ENCODE measurements at places on chromosomes 2 and 18. TPM values are rescaled to one million over a fixed set of nuclear protein-coding genes. Genes with fewer than 3 reads are reported as not detected.

CIB4 gene
- total RNA-seq = not detected

DNA sequence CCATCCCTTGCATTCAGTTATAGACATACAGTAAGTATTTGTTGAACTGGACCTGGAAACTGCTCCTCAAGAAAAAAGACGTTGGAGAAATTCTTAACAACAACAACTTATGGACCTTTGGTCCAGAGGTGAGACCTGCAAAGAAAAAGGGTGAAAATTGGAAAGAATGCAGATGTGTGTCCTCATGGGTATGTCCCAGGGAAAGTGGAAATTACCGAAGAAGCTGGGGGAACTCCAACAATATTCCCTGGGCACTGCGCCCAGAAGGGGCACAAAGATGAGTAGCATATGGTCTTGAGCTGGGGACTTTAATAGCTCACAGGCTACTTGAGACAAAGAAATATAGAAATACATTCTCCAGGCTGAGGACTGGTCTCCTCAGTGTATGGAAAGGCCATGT lies 35.5 kb upstream of the YWHAQ start:
- H3K36me3 ChIP-seq = no peaks in the 10 kb centered on the region
- peak overlapping the region; percentile 18 for H3K27ac ChIP-seq
- H3K27me3 ChIP-seq = no peaks in the 10 kb centered on the region
- DNase-seq = no peak
- H3K4me1 ChIP-seq = peaks cover 10% of the 10 kb centered on the region
- no peak overlapping the region for H3K4me3 ChIP-seq

RTP5 gene
- total RNA-seq = not detected

GRCh38 chr18:32553640-32554365 lies 83.1 kb upstream of the GAREM1 start:
- H3K4me3 ChIP-seq = no peak overlapping the region
- no peaks in the 10 kb centered on the region for H3K4me1 ChIP-seq
- H3K27me3 ChIP-seq = no peaks in the 10 kb centered on the region
- no peaks in the 10 kb centered on the region for H3K36me3 ChIP-seq
- no peak for DNase-seq
- no peak overlapping the region for H3K27ac ChIP-seq

Measured in PC-3 (cell line).